ENCODE measurements at places on chromosomes 2 and 18.
A peak's percentile ranks its signal among the peaks of the same experiment; 100 is the strongest.

DNA sequence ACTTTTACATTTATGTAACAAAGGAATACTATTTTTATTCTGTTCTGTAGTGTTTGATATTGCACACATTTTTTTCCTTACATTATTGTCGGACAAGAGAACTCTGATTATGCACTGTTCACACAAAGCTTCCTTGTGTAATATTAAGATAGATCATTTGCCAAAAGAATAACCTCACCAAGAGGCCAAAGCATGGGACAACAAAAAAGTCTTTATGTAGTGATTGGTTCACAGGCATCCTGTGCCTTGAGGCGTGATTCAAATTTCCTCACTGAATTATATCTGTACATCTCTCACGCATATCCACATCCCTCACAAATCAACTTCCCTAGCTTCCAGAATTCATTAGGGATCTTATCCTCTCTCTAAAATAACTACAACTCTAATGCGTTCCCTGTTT is 642.7 kb downstream of the NR4A2 start:
- no peak for DNase-seq

GRCh38 chr18:27636576-27637085 is 451.5 kb upstream of the CHST9 start:
- DNase-seq, result no peak

DNA sequence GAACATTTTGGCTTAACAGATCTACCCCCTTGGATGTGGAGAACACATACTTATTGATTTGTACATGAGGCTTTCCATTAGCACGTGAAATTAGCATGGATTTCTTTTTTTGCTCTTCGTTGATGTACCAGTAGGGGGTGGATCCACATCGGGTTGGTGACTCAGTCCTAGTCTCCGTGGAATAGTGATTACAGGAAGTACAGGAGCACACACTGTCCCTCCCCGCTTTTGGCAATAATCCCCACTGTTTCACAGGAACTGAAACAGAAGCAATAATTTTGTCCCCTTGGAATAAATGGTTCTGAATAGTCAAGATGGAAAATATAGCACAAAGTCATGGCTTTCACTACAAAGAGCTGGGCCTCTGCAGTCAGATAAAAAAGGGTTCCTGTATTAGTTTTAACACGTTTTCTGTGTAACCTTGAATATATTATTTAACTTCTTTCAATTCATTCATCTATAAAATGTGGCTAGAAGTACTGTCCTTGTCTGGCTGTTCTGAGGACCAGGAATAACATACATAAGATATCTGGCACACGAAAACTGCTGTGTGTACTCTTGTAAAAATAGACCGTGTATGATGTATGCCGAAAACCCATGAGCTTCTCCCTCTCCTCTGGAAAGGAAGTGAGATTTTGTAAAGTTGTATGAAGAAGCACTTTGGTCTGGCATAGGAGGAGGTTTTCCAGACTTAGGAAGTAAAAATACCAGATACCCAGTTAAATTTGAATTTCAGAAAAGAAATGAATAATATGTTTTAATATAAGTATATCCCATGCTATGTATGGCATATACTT is 229.2 kb downstream of the GALR1 start:
- no peak for DNase-seq

GRCh38 chr18:3690764-3691066 is 240.7 kb downstream of the TGIF1 start:
- no peak for DNase-seq

- DNase-seq, result peak; percentile 88
Observed at GRCh38 chr2:30115141-30115980, 31.4 kb upstream of the YPEL5 start.

DNA sequence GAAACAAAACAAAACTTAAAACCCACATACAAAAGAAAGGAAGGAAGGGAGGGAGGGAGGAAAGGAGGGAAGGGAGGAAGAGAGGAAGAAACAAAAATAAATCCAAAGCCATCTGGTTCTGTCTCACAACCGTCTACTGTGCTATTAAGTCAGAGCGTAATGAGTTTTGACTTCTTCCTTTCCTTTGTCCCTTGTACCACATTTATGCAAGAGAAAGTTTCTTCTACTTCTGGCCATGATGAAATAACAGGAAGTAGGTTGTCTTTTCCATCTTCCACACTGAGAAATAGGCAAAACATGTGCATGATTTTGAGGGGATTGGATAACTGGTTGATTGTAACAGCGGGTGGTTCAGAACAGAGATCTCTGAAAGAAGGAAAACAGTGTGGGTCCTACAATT is 121.4 kb downstream of the CTAGE1 start:
- no peak for DNase-seq

GRCh38 chr18:11522992-11523391 is 86.4 kb upstream of the SLC35G4 start:
- no peak for DNase-seq

DNA sequence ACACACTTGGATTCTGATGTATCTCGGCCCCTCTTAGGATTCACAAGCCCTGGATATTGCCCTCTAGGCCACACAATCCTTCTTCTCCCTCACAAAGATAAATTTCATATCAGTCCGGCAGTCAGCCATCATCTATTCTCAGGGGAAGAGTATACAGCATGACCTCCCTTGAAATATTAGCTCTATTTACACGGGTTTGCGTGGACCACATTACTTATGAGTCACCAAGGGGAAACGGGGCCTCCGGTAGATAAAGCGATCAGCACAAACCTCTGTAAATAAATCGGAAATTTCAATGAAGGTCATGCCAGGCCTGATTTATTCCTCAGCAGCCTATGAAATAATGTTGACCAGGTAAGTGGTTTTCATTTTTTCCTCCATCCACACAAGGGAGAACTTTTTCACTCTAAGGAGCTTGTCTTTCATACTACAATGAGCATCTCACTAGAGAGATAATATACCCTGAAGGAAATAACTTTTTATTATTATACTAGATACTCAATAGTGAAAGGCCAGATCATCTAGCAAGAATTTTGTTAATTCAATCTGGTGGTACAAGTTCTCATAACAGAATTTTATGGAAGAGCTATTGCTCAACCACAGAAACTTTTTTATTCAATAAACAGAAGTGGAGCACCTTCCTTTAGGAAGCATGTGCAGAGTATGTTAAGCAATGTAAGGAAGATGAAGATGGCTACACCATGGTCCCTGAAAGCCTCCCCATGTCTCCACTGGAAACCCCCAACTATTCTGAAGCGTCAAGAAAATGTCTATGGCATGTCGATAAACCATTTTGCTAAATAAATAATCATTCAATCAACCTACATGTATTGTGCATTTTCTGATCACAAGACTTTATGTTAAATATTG is 125.2 kb upstream of the PIK3C3 start:
- no peak for DNase-seq

DNA sequence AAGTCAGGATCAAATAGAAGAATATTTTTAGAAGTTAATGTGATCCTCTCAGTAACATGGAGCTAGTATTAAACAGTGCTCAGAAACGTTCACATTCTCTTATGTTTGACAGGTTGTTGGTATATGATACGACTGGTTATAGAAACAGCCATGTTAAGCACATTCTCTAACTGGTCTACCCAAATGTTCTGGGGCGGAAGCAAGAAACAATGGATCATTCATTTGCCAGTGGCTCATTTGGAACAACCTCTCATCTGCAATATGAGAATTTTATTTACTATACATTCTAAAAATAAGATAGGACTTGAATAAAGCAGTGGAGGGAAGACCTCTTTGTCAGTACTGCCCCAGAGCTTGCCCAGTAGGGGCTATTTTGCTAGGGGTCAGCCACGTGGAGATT is 167.1 kb upstream of the FAM98A start:
- DNase-seq, result no peak

- DNase-seq, result no peak
Observed at GRCh38 chr2:2826621-2827020, 495.5 kb upstream of the MYT1L start.

GRCh38 chr2:60496956-60497355 is 56.5 kb downstream of the BCL11A start:
- DNase-seq, result no peak

DNA sequence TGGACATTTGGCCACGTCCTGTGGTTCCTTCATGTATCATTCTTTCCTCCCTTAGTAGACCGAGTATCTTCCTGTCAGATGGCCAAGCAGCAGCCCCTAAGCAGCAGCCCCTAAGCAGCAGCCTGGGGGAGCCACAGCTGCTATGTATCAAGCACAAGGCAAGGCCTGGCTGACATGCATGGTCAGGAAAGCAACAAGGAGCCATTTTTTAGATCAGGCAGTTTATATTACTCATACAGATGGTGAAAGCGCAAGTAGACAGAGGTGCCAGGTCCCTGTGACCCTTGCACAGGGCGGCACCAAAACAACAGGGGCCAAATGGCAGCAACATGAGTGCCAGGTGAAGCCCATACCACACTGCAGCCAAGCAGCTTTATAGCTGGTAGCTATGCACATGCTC is 22.1 kb downstream of the CHCHD5 start:
- peak; percentile 51 for DNase-seq

GRCh38 chr18:55743133-55743532 is 155.1 kb upstream of the TCF4 start:
- no peak for DNase-seq

- no peak for DNase-seq
Observed at GRCh38 chr2:172917716-172918115, 157.9 kb upstream of the MAP3K20 start.

DNA sequence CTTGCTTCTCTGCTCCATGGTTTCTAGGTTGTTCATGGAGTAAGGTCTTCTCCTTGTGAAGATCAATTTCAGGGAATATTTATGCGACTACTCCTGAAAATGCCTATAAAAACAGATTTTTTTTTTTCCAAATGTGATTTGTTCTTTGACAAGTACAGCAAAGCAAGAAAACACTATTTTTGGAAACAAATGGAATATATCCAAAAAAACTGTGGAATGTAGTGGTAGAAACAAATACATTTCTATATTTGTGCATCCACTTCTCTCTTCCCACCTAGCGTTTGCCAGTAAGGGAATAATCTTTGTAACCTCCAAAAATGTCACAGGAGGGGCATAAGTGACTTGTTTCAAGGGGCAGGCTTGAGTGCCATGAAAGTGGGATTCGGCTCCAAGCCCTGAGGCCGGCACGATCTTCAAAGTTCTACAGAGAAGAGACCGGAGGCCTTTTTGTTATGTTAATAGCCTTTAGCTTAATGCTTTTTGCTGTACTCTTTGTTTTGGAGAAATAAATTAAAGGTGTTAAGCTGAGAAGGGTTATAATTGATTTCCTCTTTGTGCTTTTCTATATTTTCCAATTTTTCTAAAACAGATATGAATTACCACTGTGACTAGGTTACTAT is 200.6 kb downstream of the NRP2 start:
- no peak for DNase-seq

- peak; percentile 24 for DNase-seq
Observed at GRCh38 chr2:230643576-230644291, 68.9 kb upstream of the CAB39 start.

GRCh38 chr18:3248062-3248657 is 559 bp downstream of the MYL12A start:
- no peak for DNase-seq

DNA sequence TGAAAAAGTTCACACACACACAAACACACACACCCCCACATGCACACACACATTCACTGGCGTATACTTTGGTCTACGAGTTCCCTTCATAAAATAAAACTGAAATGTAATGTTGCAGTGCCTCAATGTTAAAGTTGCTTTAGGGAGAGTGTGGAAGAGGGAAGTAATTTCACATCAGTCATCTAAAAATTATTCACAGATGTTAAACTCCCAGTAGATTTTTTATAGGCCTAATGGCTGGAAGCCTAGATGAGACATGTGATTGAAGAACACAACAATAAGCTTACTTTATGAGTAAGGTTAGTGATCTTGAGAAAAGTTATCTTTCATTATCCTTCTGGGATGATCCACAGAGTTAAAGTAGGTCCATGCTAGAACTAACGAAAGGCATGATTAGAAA is 506.7 kb upstream of the CNTNAP5 start:
- no peak for DNase-seq

GRCh38 chr2:64327129-64327509 is 126.8 kb upstream of the LGALSL start:
- DNase-seq, result no peak

DNA sequence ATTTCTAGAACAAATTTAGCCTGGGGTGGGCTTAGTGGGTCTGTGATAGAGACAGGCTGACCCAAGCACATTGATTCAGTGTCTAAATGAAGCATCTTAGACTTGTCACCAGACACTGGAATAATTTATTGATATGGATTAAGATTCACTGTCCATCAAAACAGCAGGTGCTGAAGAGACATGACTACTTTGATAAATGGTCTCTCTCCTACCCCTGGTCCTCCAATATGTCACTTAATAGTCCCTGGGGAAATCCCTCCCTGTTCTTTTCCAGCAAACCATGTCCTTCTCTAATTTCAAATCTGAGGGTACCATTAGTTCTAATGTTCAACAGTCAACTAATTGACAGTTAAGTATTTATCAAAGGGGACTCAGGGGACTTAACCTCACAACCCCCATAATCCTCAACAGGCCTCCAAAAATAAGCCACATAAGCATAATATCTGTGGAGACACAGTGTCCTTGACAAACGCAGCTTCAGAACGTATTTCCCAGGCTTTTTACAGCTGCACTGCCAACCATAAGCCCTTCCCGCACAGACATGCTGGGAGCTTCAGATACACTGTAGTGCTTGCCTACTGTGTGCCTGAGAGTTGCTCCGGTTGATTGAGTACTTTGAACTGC is 391.0 kb downstream of the THSD7B start:
- DNase-seq, result no peak

DNA sequence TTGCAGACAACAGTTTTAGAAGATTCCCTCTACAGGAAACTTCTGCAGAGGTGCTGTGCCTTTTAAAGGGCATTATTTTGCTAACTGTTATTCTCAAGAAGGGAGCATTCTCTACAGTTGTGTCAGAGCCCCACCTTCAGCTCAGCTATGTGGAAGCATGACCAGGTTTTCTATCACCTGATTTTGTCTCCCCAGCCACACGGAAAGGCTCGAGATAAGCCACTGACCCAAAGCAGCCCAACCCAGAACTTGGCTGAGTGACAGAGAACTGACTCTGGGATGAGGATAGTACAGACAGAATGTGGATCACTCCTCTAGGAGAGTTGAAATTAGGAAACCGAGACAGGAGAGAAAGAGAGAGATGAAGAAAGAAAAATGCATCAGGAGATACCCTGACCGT is 10.7 kb downstream of the COL4A4 start:
- no peak for DNase-seq

DNA sequence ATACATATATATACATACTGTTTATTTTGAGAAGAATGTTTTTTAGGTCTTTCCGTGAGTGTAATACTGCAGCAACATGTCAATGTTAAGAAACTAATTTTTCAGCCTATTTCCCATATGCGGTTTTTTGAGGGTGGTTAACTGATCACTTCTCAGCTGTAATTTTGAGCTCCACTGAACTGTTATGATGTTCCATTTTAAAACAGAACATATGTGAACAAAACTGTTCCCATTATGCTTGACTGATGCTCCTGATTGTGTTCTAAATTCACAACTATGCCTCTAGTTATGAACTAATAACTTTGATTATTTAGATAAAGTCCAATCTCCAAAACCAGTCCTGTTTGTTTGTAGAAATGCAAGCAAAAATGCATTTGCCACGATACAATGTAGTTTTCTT is 511.2 kb upstream of the FSIP2 start:
- DNase-seq, result no peak

GRCh38 chr2:232574674-232575403 is 24.4 kb downstream of the EIF4E2 start:
- DNase-seq, result peak; percentile 43

All from kidney (tissue), 22 donors.